ENCODE measurements at places on chromosomes 13 and 19.

DNA sequence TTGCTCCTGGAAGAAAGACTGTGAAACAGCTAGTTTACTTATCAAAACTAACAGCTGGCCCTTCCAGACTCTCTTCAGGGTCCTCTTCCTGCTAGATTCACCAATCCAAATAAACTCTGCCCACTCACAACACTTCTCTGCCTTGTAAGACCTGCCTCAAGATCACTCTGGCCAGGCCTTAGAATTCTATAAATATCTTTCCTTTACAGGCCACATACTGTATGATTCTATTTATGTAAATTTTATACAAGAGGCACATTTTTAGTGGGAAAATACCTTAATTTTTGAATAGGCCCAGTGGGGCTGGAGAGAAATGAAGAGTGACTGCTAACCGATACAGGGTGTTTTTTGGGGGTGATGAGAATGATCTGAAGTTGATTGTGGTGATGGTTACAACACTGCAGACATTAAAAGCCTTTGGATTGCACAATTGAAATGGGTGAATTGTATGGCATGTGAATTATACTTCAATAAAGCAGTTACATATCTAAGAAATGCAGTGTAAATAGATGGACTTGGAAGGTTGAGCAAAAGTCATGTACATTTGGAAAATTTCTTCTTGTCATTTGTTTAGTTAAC lies 141.8 kb downstream of the GPC5 start:
- no peak for DNase-seq

DNA sequence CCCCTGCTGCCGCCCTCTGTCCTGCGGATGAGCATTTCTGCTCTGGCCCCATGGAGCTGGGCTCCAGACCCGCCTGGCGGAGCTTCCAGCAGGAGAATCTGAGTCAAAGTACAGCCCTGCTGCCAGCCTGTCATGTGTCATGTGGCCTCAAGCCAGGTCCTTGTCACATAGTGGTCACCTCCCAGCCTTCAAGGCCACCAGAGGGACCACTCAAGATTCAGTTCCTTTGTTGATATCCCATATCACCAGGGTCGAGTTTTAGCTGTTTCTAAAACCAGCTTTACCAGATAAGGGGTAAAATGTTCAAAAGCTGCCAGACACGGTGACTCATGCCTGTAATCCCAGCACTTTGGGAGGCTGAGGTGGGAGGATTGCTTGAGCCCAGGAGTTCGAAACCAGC lies 13.4 kb downstream of the THOP1 start:
- DNase-seq: no peak

DNA sequence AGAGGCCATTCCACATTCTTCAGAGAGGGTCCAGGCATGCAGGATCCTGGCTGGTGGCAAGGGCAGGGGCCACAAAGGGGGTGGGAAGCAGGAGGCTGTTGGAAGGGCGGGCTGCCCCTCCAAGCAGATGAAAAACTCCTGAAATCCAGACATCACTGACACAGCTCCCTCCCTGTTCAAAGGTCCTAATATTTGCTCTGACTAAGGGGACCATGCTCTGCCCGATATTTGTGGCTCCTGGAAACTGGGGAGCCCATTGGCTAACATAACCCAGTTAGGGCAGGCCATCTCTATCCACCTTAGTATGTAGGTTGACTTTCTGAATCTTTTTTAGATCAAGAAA lies 3.3 kb upstream of the CDX2 start:
- DNase-seq: no peak

DNA sequence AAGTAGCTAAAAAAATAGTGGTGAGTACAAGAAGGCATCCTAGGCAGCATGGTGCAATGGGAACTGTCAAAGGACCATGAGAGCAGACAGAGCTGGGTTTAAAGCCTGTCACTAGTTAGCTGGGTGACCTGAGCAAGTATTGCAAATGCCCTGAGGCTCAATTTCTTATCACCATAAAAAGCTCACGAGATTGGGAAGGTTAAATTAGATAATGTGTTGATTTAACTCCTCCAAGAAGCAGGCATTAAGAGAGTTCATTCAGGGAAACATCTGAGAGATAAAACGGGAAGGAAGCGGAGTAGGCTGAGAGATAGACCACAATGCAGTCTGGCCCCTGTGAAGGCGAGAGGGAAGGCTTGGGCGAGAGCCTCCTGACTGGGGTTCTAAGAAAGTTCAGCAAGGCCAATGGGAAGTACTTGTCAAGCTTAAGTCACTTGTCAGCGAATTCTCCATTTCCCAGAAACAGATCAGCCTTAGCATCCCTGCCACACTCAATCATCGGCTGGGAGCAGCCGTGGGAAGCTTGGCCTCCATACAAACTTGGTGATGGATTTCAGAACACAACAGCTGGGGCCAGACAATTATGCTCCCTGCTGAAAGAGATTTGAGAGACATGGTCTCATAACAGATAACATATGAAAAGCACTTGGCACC lies 105.5 kb downstream of the POU4F1 start:
- DNase-seq: no peak

- DNase-seq: no peak
These were observed 1540.5 kb downstream of the UQCRFS1 start for GRCh38 chr19:27672309-27673047.

DNA sequence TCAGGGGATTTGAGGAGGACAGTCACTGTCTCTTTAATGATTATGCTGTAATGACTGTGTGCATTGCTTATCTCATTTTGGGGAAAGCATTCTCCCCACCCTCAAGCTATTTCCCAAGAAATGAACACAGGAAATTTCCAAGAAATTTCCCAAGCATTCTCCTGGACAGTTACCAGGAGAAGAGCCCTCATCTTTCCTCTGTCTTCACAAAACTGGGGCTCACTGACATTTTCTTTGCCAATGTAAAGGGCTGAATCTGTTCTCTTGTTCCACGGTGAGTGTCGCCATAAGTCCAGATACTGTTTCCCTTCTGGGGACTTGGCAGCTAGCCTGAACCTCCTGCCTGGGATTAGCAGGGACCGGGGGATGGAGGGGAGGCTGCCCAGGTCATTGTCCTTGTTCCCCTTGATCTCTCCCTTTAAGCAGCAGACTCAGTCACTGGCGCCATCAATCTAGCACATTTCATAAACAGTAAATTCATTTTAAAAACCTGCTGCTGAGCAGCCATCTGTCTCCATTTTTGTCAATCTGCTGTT lies 172.8 kb downstream of the DNAJC15 start:
- no peak for DNase-seq

DNA sequence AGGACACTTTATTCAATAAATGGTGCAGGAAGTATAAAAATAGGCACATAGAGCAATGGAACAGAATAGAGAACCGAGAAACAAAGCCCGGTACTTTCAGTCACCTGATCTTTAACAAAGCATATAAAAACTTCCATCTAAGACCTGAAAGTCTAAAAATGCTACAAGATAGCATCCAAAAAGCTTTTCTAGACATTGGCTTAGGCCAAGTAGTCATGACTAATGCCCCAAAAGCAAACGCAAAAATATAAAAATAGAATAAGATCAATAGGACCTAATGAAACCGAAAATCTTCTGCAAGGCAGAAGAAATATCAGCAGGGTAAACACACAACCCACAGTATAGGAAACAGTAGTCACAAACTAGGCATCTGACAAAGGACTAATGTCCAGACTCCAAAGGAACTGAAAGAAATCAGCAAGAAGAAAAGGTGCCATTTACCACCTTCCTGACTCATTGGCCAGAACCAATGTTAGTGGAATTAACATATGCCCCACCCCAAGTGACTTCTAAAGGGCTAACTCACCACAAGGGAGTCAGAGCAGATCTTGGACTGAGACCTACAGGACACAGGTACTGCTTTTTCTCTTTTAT lies 40.8 kb upstream of the CEACAM21 start:
- no peak for DNase-seq

DNA sequence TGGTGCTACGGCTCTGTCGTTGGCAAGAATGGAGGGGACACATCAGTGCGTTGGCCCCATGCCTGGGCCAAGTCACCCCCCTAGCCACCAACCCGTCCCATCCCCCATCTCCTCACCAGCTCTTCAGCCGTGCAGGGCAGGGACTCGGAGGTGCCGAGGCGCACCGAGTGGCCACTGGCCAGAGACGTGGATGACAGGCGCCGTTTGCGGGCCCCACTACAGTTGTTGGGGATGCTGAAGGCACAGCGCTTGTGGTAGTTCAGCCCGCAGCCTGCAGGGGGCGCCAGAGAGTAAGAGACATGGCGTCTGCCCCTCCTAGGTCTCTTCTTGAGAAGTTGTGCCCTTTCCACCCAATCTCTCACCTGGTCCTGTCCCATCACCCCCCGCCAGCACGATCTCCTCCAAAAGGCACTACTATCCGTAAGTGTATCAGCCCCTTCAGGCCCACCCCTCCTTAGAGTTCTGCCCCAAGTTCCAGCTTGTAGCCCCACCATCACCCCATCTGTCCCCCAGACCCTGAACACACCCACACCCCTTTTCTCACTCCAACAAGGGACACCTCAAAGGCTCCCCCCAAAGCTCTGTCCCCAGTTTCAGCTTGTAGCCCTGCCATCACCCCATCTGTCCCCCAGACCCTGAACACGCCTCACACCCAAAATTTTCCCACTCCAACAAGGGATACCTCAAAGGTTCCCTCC lies 12.4 kb downstream of the PRKD2 start:
- peak; percentile 92 for DNase-seq

GRCh38 chr13:95660981-95661581 lies 15.9 kb upstream of the DNAJC3 start:
- DNase-seq: peak; percentile 7

DNA sequence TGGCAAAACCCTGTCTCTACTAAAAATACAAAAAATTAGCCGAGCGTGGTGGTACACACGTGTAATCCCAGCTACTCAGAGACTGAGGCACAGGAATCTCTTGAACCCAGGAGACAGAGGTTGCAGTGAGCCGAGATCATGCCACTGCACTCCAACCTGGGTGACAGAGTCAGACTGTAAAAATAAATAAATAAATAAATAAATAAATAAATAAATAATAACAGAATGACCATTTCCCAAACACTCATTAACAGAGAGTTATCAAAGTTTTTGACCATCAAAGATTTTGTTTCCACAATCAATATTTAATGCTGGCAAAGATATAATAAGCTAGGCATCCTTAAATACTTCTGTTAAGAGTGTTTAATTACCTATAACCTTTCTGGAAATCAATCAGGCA lies 299.4 kb downstream of the KCTD12 start:
- DNase-seq: no peak

- DNase-seq: no peak
These were observed 136.3 kb upstream of the UFM1 start for GRCh38 chr13:38213314-38213713.

DNA sequence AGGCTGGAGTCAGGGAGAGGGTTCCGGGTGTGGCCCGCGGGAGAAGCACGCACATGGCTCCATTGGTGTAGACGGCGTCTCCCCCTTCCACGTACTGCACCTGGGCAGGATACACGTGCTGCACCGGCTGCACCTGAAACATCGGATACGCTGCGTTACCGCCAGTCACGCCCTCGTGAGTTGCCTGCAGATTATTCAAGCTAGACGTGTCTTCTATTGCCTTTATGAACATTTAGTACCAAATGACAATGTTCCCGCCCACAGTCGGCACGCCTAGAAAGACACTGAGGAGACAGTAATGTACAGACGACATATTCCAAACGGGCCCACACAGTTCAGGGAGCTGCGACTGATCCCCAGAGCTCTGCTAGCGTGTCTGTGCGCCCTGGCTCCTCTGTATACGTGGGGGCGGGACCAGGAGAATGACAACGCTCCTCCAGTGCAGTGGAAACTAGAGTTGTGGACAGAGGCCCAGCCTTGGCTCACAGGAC lies 64.1 kb upstream of the RANBP3 start:
- no peak for DNase-seq

DNA sequence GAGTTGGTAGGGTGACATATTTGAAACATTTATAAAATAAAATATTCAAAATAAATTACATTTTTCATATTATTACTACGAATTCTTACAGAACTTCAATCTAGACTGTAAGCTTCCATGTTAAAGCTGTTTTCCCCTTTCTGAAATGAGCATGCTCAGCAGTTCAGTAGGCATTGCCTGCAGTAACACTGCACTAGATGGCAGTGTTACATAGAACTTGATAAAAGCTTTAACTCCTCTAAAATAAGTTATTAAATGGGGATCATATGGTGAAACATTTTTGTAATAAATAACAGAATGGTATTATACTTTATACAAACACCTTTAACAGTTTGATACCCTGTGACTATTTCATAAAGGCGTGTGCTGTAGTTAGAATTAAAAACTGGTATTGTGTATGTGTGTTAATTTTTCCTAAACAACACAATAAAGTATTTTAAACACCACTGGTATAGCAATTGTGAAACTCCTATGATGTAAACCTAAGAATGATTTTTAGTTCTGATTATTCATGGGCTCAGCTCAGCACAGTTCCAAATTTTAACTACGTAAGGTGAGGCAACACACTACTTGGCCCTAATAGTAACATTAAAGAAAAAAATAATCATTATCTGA lies 11.6 kb upstream of the GPR18 start:
- no peak for DNase-seq

DNA sequence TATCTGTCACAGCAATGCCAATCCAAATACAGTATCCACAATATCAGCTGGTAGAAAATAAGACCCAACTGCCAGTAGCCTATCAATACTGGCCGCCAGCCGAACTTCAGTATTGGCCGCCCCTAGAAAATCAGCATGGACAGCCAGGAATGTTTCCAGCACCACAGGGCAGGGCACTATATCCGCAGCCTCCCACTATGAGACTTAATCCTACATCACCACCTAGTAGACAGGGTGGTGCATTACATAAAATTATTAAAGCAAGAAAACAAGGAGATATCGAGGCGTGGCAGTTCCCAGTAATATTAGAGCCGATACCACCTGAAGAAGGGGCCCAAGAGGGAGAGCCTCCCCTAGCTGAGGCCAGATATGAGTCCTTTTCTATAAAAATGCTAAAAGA lies 111.3 kb downstream of the ZNF486 start:
- no peak for DNase-seq
